ENCODE measurements at places on chromosomes 16 and 17.

GRCh38 chr17:41792845-41793783 lies 6.6 kb upstream of the JUP start:
- no peak for DNase-seq

GRCh38 chr16:64317601-64318000 lies 804.3 kb downstream of the CDH11 start:
- DNase-seq = no peak

- DNase-seq = no peak
Measured at GRCh38 chr17:42414704-42415409, 8.2 kb downstream of the CAVIN1 start.

- no peak for DNase-seq
Measured at GRCh38 chr16:85104821-85105391, 7.4 kb downstream of the CIBAR2 start.

GRCh38 chr17:41681776-41682175 lies 6.9 kb upstream of the EIF1 start:
- no peak for DNase-seq

DNA sequence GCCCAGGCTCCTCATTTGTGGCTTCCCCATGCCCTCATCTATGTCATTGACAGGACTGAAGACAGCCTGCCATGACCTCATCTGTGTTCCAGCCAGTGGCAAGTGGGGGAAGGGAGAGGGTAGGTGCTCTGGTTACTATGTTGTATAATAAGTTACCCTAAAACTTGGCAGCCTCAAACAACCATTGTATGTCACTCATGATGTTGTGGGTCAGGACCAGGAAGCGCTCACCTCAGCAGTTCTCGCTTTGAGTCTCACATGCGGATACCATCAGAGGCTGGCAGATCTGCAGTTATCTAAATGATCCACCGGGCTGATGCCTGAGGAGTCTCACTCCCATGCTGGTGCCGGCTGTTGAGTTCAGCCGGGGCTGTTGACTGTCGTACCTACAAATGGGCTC lies 89.0 kb upstream of the TMEM97 start:
- no peak for DNase-seq

- no peak for DNase-seq
Measured at GRCh38 chr17:17887752-17888304, 51.0 kb upstream of the SREBF1 start.

DNA sequence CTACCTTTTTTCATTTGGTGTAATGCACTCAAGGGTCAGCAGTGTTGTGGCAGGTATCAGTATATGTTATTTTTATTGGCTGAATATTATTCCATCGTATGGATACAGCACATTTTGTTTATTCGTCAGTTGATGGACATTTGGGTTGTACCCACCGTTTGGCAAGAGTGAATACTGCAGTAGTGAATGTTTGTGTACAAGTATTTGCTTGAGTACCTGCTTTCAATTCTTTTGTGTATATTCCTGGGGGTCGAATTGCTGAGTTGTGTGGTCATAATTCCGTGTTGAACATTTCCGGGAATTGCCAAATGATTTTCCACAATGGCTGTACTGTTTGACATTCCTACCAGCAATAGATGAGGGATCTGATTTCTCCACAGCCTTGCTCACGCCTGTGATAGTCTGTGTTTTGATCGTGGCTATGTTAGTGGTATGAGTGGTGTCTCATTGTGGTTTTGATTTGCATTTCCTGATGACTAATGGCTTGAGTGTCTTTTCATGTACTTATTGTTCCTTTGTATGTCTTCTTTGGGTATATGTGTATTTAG lies 108.4 kb downstream of the OR1D5 start:
- peak; percentile 94 for DNase-seq

DNA sequence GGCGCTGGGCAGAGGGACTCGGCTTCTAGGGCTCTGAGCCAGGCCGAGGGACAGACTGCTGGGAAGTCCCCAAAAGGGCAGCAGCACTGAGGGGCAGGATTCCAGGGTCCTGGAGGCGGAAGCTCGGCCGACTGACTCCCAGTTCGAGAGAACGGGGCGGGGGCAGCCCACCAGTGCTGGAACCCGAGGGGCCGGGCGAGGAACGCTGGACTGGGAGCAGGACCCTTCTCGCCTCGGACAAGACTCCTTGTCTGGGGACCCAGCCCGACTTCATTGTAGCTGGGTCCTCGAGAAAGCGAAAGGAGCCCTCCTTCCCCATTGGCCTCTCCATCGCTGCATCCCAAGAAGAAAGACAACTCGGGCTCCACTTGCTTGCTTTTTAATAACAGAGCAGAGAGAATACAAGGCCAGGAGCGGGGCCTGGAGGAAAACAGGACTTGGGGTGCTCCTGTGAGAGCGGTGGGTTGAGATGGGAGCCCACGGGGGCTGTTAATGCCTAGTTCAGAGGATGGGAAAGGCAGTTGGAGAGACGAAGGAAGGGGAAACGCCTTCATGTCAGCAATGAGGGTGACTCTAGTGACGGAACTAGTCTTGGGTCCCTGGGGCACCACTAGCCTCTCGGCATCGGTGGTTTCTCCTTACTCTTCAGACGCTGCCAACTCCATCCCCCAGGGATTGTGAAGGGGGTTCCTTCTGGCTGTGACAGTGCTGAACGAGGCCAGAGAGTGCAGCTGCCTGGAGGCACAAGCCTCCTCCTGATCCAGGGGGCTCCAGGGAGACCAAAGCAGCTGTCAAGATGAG lies 492 bp upstream of the CAMTA2 start:
- DNase-seq = no peak

GRCh38 chr16:4373909-4374742 lies 2.5 kb downstream of the VASN start:
- DNase-seq = peak; percentile 87

DNA sequence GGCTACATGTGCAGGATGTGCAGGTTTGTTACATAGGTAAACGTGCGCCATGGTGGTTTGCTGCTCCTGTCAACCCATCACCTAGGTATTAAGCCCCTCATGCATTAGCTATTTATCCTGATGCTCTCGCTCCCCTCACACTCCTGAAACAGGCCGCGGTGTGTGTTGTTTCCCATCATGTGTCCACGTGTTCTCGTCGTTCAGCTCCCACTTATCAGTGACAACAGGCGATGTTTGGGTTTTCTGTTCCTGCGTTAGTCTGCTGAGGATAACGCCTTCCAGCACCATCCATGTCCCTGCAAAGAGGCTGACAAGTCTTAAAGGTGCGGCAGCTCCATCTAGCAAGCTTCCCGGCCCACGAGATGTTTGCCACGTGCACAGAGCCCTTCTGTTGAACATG lies 175.1 kb downstream of the FOXL1 start:
- DNase-seq = no peak

- no peak for DNase-seq
Measured at GRCh38 chr17:28746611-28747050, 2.8 kb downstream of the TRAF4 start.

DNA sequence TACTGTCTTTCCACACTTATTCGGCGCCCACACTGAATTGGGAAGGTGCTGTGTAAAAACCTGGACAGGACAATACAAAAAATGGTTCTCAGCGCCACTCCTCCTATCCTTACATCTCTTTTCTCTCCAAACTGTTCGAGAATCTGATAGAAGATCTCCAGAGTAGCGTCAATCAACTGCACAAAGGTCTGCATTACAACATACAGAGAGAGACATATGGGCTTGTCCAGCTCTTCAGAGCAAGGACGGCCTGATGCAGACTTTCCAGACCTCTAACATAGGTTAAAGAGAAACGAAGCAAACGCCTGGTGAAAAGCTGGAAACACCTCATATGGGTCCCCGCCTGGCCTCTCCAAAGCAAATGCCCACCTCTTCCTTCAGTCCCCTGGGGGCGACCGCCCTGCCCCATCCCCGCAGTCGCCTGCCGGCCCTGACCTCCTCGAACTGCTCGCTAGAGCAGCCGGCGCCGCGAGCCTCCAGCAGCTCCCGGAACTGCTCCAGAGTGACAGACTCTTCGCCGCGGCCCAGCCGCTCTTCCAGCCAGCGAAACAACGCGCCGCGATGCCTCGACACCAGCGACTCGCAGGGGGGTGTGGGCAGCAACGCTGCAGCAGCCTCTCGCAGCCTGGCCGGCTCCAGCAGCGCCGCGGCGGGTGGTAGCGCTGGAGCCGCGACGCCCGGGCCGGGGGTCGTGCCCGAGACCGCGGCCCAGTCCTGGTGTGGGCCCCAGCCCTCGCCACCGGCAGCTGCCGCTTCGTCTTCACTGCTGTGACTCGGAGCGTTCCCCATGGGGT lies 526 bp downstream of the ZZEF1 start:
- DNase-seq = no peak

All from HCEC 1CT (cell line).